Activated T-cell treated with anti-CD3 and anti-CD28 coated beads for 1 hour (primary cell): ENCODE measurements at places on chromosomes 16 and 17.

- no peak for DNase-seq
Measured at GRCh38 chr17:72332367-72332766, 211.5 kb downstream of the SOX9 start.

- DNase-seq: no peak
Measured at GRCh38 chr17:17525311-17525710, 29.1 kb upstream of the RASD1 start.

DNA sequence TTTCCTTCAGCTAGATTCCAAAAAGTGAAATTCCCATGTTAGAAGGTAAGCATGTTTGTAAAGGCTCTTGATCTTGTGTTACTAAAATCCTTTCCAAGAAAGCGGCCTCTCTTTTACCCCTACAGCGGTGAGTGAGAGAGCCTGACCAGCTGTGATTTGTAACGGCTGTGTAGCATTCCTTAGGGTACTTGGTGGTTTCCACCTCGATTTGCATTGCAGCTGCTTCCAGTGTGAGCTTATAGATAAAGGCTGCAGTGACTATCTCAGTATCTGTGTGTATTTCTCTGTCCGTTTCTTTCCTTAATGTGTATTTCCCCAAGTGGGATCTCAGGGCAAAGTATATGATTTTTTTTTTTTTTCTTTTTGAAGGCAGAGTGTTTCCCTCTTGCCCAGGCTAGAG lies 169.4 kb downstream of the SNX29 start:
- no peak for DNase-seq

GRCh38 chr16:11076259-11077018 lies 132.1 kb downstream of the CLEC16A start:
- no peak for DNase-seq

DNA sequence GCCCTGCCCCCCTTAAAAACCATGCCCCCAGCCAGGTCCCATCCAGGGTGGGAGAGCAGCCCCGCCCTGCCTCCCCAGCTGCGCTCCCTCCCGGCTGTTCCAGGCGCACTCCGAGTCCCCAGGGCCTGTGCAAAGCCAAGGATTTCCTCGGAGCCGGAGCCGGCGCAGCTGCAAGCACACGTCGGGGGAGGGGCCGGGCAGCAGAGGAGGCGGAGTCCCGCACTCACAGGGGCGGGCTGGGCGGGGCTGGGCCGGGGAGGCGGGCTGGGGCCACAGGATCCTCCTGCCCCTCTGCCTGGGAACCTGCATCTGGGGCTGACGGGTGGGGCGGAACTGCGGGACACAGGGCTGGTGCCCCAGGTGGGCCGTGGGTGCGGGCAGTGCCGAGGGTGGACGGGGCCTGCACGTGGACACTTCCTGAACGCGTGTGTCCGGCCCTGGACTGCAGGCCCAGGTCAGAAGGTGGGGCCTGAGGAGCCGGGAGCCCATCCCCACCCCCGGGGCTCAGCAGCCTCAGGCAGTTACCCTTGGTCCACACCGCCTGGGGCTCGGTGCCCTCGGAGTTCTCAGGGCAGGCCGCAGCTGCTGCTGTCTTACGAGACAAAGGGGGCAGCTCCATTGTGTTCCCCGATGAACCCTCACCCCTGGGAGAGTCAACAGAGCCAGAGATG lies 24.0 kb upstream of the SSTR5 start:
- DNase-seq: no peak

- DNase-seq: no peak
Measured at GRCh38 chr17:7495906-7496434, 11.8 kb downstream of the POLR2A start.

DNA sequence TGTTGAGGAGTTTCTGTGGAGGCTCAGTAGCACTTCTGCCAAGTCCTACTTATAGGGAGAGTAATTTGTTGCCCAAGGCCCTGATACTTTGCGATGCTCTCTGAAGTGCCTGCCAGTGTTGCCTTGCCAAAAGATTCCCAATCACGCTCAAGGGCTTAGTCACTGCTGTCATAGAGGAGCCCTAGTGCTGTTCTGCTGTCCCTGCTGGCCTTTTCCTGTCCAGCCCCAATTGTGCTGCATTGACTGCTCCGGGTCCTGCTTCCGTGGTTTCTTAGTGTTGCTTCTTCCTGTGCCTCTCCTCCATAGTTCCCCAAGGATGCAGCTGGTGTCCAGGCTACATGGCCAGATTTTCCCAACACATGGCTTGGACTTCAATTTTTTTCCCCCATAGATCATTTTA lies 13.9 kb downstream of the NUP93 start:
- no peak for DNase-seq

DNA sequence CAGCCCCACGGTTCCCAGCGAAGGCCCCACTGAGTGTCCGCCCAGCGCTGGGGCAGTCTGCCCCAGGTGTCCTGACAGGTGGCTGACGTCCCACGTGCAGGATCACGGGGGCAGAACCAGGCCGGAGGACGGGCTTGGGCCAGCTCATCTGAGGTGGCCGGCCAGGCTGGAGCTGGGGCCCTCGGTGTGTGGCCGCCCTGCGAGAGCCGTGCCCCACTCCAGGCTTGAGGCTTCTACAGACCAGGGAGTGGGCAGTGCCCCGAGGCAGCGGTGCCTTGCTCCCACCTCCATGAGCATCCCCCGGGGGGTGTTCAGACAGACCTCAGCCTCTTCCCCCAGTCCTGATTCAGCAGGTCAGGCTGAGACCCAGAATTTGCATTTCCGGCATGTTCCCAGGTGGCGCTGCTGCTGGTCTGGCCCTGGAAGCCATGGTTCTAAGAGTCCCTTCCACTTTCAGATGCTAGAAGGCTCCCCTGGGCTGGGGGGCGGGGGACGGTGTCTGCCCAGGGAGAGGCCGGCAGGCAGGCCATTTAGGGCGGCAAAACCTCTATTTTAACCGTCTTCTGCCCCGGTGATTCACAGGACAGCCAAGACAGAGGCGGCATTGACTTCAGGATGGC lies 35.4 kb upstream of the PABPN1L start:
- no peak for DNase-seq

- no peak for DNase-seq
Measured at GRCh38 chr17:74452033-74452840, 14.2 kb upstream of the CD300A start.

- DNase-seq: no peak
Measured at GRCh38 chr17:35705705-35706104, 25.7 kb upstream of the RASL10B start.

DNA sequence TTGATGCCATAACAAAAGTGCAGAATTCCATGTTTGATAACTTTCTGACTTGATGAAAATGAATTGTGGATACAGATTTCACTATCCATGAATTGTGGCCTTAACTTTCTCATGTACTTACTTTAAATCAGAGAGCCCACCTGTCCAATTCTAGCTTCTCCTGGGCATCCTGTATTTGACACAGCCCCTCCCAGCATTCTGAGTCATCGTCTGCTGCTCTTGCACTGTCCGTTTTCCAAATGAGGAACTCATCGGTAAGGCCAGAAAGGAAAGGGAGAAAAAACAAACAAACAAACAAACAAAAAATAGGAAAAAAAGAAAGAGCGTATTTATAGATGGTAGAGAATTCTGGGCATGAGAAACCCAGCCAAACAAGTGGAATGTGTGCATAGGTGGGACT lies 361.6 kb downstream of the WWOX start:
- DNase-seq: no peak

DNA sequence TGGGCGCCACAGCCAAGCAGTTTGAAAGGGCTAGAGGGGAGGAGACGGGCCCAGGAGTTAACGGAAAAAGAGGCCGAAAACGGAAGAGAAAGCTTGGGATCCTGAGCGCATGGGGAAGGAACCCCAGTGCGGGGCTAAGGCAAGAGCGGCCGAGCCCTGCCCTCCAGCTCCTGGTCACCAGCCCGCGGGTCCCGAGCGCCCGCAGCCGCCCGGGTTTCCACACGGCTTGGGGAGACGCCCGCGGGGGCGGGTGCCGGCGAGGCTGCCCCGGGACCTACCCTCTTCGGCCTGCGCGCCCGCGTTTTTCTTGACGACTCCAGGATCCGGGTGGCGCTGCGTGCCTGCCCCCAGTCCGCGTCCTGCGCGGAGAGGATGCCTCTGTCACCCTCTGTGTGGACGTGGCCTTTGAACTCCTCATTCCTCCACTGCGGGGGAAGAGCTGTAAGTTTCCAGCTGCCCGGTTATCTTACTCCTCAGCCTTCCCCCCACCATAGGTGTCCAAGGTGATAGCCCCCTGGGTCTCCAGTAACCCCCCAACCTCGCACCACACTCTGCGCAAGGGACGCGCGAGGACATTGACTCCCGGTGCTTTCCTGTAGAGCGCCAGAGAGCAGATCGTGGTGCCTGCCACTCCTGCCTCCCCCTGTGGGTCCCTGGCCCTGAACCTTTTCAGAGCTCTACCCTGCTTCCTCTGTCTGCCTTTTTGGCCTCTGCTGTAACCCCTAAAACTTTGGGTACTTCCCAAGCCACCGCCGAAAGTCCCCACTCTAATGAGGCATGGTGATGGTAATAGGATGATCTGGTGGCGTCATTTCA lies 1.7 kb upstream of the CDH11 start:
- DNase-seq: no peak

DNA sequence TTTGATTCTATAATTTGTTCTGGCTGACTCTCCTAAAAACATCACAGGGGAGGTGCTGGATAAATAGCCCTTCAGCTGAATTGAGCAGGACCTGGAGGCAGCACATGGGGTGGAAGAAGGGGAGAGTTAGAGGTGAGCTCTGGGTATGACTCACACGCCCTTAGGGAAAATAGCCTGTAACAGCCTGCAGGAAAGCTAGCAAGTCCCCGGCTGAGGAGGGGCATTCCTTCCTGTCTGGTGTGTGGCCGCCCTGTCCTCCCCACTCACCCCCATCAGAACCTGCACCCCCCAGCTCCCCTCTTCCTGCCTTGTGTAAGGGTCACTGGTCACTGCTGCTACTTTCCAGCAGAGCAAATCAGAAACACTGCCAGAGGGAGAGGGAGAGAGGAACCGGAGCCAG lies 187.4 kb downstream of the C16orf95 start:
- no peak for DNase-seq

GRCh38 chr16:70746708-70747424 lies 54.1 kb downstream of the VAC14 start:
- DNase-seq: no peak

- no peak for DNase-seq
Measured at GRCh38 chr16:30982548-30983288, 2.3 kb upstream of the HSD3B7 start.

DNA sequence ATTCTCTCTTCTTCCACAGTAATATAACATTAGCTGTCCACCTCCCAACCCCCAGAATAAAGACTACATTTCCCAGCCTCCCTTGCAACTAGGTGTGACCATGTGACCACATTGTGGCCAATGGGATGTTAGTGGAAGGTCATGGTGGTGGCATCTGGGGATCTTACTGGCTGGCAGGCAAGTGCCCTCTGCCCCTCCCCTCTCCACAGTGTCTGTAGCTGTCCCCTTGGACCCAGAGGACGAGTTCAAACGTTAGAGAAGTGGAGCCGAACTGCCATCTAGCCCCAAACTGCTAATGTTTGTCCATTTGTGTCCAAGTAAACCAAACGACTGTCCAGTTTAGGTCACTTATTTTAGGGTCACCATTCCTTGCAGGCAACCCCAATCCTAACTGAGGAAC lies 26.6 kb upstream of the KCNG4 start:
- no peak for DNase-seq

- DNase-seq: no peak
Measured at GRCh38 chr16:16867973-16868372, 489.0 kb downstream of the NPIPA7 start.

- DNase-seq: no peak
Measured at GRCh38 chr17:70604854-70605253, 435.5 kb downstream of the KCNJ2 start.

DNA sequence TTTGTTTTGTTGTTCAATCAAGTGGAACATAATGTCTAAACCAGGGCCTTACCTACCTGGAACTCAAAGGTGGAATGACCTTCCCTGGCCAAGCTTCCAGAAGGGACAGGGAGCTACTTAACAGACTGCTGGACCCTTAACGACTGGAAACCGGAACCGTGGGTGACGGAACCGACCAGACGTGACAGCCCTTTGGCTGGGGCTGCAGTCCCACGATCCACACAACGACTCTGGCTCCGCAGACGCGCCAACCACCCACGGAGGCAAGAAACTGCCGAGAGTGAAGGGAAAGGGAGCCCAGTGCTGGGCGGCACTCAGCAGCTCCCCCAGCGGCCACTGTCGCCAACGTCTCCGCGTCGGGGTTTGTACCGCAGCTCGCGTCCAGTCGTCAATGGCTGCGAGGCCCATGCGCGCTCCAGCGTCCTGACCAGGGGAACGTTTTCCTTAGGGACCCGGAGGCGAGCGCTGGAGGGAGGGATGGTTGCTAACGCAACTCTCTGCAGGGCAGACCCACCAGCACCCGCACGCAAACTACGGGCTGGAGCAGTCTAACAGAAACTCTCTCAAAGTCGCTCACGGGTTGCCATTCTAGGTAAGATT lies 5.5 kb upstream of the KIF22 start:
- peak; percentile 65 for DNase-seq

GRCh38 chr17:79981661-79982101 lies 54.0 kb downstream of the TBC1D16 start:
- no peak for DNase-seq

DNA sequence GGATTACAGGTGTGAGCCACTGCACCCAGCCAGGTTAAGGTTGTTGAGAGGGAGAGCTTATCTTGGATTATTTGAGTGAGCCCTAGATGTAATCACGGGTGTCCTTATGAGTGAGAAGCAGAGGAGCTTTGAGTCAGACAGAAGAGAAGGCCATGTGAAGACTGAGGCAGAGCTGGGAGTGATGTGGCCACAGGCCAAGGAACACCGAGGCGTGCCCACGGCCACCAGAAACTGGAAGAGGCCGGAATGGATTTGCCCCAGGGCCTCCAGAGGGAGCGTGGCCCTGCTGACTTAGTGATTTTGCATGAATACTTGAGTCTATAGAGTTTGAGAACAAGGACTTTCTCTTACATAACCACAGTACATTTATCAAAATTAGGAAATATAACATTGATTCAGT lies 137.7 kb downstream of the RPTOR start:
- DNase-seq: no peak

- DNase-seq: no peak
Measured at GRCh38 chr16:66353055-66353454, 13.4 kb upstream of the CDH5 start.
